ENCODE measurements at places on chromosomes 5 and 9.

GRCh38 chr5:179241175-179241574 lies 104.1 kb downstream of the ADAMTS2 start:
- DNase-seq, result no peak

GRCh38 chr5:99317136-99317535 lies 388.3 kb upstream of the CHD1 start:
- no peak for DNase-seq

DNA sequence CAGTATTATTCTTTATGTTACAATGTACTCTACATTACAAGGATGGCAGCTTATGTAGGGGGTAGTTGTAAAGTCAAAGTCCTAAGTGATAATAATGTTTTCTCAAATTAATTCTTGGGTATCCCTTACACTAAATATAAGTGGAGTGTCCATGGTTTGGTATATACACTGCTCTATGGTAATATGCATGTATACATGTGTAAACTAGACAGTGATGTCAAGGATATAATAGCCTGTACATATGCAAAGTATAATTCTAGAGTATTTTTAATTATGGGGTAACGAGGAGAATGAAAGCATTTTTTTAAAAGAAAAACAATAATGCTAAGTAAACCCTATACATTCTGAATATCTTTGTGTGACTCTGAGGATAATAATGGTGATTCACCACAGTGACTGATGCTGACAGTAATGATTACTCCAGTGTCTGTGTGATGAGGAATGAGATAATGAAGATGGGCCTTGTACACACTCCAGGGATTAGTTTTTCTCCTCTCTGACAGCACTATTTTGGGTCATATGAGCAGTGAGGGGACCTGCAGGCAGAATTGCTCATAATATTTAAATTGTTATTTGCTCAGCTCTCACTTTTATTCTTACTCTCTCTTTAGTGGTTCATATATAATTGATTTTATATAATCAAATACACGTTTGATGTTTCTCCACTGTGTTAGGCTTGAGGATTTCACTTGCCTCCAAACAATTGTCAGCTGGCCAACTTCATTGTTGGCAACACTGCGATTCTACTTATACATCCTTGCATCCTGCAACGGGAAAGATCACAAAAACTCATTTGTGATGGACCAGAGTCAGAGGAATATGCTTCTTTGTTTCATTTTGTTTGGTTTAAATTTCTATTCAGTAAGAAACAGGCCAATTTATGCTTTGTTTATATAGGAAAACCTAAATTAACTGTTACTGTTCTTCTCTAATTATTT lies 88.2 kb downstream of the NREP start:
- DNase-seq, result no peak

GRCh38 chr9:105278751-105279150 lies 34.3 kb downstream of the SLC44A1 start:
- DNase-seq, result no peak

GRCh38 chr5:135024956-135025729 lies 8.9 kb downstream of the PITX1 start:
- DNase-seq, result no peak

DNA sequence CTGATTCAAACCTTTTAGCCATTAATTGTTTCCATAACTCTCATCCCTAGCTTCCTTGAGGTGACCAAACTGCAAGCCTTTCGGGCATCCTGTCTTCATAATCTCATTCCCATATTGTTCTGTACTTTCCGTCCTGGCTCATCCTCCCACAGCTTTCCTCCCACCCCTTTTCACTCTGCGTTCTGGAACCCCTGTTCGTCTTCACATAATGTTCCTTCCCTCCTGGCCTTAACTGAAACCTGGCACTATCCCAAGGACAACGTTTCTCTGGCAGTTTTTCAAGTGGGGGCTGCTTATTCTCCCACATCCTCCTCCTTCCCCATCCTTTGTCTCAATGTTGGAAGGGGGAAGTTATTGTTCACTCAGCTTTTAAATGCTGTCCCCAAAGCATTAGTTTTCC lies 1.5 kb downstream of the ZNF189 start:
- no peak for DNase-seq

Measured in activated CD4-positive, alpha-beta T cell treated with anti-CD3 and anti-CD28 coated beads for 24 hours (primary cell).